Right ventricle myocardium inferior (tissue), 1 donor: ENCODE measurements at places on chromosomes 13 and 19. TPM values are rescaled to one million over a fixed set of nuclear protein-coding genes. Genes with fewer than 3 reads are reported as not detected.

The FPR2 gene
- total RNA-seq, result 0.95 TPM

The ERICH4 gene
- not detected for total RNA-seq

The LRRC25 gene
- 5.0 TPM for total RNA-seq

DNA sequence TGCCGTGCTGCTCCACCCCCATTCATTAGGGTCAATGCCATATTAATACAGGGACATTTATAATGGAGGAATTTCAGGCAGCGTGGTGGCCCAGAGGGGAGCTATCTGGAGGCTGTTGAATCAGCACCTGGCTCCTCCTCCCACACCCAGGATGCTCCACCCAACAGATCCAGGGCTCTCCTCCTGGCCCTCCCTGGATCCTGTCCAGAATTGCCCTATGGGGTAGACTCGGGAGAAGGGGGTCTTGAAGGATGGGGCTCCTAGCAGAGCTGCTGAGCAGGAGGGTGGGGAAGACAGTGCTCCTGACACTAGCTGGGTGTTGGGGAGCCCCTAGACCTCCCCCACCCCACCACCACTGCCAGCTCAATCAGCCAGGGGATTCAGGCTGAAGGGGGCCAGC is 5.2 kb upstream of the OR10H5 start:
- no peak for DNase-seq

- no peak for DNase-seq
Measured at GRCh38 chr13:49134305-49134704, 85.8 kb upstream of the MLNR start.

The ZNF844 gene
- 14.3 TPM for total RNA-seq

The PSPN gene
- 1.1 TPM for total RNA-seq

- no peak for DNase-seq
Measured at GRCh38 chr13:112785483-112785856, 95.6 kb downstream of the ATP11A start.

The OR4F17 gene
- not detected for total RNA-seq

DNA sequence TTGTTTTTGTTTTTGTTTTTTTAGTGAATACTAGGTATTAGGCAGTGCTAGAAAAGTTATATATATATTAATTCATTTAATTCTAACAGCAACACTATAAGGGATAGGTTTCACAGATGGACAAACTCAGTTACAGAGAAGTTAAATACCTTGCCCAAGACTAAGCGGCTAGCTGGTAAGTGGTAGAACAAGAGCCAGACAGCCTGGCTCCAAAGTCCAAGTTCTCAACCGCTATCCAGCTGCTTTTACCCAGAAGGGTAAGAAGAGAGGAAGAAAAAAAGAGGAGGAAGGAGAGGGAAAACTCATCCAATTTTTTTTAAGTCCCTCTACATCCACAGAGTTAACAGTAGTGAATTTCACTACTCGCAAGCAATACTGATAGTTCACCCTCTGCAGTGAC is 217.0 kb downstream of the SPRY2 start:
- no peak for DNase-seq

The METTL21C gene
- total RNA-seq, result not detected

The PSG2 gene
- not detected for total RNA-seq

GRCh38 chr19:1746401-1747284 is 6.7 kb upstream of the ONECUT3 start:
- no peak for DNase-seq

DNA sequence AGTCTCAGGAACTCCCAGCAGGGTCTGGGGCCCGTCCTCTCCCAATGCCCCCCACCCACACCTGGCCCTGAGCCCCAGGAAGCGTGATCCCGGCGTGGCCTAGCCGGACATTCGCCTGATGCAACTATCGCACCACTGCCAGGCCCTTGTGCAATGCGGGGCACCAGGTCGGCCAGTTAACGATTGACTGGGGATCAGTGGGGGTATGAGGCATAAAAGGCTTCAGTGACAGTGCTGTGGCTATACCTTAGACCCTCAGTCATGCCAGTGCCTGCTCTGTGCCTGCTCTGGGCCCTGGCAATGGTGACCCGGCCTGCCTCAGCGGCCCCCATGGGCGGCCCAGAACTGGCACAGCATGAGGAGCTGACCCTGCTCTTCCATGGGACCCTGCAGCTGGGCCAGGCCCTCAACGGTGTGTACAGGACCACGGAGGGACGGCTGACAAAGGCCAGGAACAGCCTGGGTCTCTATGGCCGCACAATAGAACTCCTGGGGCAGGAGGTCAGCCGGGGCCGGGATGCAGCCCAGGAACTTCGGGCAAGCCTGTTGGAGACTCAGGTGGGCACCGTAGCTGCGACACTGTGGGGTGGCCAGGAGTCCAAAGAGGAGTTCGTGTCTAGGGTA is at the start of gene ANGPTL8:
ANGPTL8 (plus strand) TSS at position 243 of the 624 bp plus-strand sequence; CDS start at position 262, 19 bp downstream.
- no peak for DNase-seq

DNA sequence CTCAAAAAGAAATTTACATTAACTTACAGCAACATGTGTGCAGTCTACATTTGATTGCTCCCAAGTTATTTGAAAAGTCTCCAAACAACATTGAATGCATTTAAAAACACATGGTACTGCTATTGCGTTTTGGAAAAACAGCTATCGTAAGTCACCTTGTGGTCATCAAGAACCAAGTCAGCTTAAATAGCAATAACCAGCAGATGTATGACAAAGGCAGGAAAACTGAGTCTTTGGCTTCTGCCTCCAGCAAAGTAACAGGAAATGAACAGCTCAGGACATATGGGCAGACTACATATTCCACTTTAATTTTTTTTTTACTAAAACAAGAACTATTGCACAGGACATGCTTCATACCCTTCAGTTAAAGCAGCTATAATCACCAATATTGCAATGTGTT is 580.6 kb upstream of the SPRY2 start:
- DNase-seq, result no peak
